ENCODE measurements at places on chromosomes 7 and 10.

- DNase-seq, result no peak
Measured at GRCh38 chr10:3271354-3272115, 99.0 kb upstream of the PITRM1 start.

DNA sequence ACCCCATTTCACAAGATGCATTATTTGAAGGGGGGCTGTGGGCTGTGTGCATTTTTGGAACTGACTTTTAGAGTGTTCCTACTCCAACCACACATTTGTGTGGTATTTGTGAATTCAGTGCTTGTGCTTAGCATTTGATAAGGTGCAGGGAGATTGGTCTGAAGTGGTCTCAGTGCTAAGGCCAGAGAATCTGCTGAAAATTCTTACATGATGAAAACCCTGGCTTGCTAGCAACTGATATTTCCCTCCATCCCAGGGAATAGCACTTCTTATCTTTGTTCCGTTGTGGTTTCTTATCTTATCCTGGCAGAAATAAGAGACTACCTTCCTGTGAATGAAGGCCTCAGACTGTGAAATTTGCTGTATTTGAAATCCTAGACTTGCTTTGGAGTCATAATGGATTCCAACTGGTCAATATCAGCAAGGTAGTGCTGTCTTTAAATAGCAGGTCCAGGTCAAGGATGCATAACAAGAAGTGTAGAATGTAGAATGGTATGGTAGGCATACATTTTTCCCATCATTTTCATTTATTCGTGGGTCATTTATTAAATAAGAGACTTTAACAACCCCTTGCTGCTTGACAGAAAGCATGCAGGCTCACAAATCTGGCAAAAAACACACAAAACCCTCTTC is 986.9 kb downstream of the REEP3 start:
- DNase-seq, result no peak

DNA sequence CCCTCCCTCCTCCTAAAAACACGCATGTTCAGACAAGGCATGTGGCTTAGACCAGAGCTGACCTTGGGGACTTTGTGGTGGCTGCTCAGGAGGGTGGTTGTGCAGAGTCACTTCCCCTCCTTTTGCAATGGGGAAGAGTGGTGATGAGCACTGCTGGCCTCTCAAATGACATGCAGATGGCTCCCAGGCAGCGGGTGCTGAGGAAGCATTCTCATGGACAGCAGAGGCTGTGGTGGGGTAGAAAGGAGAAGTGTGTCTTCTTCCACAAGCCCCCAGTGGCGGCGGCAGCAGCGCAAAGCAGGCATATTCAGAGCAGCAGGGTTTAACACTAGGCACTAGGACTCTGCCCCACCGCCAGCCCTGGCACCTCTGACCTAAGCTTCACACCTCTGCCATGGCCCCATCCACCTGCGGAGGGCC is 105.9 kb upstream of the ANLN start:
- no peak for DNase-seq

DNA sequence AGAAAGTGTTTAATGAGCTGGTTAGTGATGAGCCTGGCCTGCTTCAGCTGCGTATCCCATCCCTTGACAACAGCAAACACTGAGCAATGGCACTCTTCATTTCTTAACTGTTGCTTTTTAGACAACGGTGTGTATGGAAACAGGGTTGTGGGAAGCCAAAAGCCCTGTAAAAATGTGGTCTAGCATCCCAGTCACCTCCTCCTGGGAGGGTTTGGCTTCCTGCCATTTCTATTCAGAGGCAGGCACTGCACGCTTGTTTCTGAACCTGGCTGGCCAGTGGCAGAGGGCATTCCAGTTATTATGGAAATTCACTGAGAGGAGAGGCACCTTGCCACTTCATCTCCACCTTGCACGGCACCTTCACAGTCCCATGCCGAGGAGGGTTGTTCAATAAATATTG is 123.0 kb upstream of the ADARB2 start:
- peak; percentile 67 for DNase-seq

GRCh38 chr7:64618785-64619456 is 47.0 kb upstream of the ZNF107 start:
- DNase-seq, result peak; percentile 66

- no peak for DNase-seq
Measured at GRCh38 chr7:27586825-27587224, 75.9 kb downstream of the HIBADH start.

- no peak for DNase-seq
Measured at GRCh38 chr10:120593693-120594092, 136.7 kb downstream of the PLPP4 start.

GRCh38 chr7:29053105-29053872 is 93.0 kb downstream of the CPVL start:
- no peak for DNase-seq

DNA sequence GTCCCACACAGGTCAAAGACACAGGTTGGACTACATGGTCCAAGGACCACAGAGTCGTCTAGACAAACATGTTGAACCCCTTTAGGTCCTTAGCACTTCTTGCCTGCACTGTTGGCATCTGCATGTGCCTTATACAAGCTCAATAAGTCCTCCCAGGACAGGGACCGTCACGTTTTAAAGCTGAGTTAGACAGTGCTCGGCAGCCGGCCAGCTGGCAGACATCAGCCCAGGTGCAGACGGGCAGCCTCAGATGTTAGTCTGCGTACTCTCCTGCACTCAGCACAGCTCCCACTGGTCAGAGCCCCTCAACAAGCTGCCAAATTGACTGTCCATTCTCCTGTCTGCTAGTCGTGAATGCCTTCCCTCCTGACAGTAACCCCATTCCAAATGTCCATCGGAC is 34.9 kb downstream of the PARP12 start:
- DNase-seq, result no peak

DNA sequence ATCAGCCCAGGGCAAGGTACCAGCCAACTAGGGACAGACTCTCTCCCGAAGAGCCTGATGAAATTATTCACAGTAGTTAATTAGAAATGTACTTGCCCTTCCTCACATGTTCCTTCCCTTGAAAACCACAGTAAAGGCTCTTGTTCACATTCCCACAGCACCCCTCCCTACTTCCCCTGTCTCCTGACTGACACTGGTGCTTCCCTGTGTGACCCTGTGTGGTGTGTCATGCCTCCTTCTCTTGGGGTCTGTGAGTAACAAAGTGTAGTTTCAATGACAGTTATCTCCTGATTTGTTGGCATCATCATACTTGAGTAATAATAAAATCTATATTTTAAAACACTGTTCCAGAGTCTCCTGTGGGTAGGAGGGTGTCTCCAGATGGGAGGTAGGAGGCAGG is 209.7 kb downstream of the ABCA13 start:
- DNase-seq, result no peak

GRCh38 chr7:18976715-18977471 is 140.5 kb downstream of the TWIST1 start:
- no peak for DNase-seq

- no peak for DNase-seq
Measured at GRCh38 chr7:3630081-3630480, 329.0 kb downstream of the SDK1 start.

DNA sequence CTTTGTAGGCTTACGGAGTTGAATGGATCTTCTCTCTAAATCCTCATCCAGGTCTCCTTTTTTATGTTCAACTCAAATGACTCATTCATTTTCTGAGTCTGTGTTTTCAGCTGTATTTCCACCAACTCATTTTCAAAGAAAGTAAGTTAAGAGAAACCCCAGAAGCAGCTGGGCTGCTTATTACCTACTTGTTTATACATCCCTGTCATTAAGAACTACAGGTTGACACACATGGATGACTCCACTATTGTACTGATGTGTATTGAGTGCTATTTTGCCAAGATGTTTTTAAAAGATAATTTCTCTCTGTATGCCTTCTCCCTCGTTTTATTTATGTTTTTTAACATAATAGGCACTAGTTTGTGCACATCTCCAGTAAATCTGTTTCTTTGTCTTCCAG is 41.9 kb downstream of the DGKI start:
- no peak for DNase-seq

- DNase-seq, result no peak
Measured at GRCh38 chr10:127020260-127020659, 115.0 kb downstream of the DOCK1 start.

GRCh38 chr10:57959318-57960006 is 308.2 kb downstream of the IPMK start:
- DNase-seq, result no peak

GRCh38 chr10:28094121-28094520 is 95.2 kb upstream of the ODAD2 start:
- no peak for DNase-seq

DNA sequence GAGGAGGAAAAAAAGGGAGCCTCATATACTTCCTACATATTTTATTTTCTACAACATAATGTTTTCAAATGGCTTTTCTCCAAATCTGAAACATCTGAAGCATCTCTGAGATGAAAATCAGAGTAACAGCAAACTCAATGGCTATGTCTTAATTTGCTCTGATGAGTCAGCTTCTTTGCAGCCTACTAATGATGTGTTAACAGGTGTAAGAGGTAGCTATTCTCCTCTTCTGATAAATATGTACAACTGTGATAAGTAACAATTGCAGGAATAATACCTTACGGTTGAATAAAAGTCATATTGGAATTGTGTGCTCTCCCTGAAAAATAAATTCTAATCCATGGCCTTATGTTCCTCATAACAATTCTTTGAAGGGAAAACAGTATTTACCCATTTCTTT is 45.2 kb downstream of the GNAT3 start:
- no peak for DNase-seq
